ENCODE measurements at places on chromosomes 1 and 21. TPM values are rescaled to one million over a fixed set of nuclear protein-coding genes. Genes with fewer than 3 reads are reported as not detected.

GJA9 gene
- total RNA-seq: 0.08 TPM

FGR gene
- total RNA-seq: not detected

TXNIP gene
- 0.26 TPM for total RNA-seq

MNDA gene
- not detected for total RNA-seq

PAPPA2 gene
- total RNA-seq: not detected

Measured in A549 treated with DMSO at 1 μM for 4 hours (cell line).